Stimulated activated CD4-positive, alpha-beta T cell treated with anti-CD3 and anti-CD28 coated beads, Interleukin-15, amount 100 ng/mL, for 24 hours (primary cell): ENCODE measurements at places on chromosomes 5 and 9.
A peak's percentile ranks its signal among the peaks of the same experiment; 100 is the strongest.

- DNase-seq = no peak
These were observed 32.4 kb downstream of the RAB24 start for GRCh38 chr5:177271113-177271512.

DNA sequence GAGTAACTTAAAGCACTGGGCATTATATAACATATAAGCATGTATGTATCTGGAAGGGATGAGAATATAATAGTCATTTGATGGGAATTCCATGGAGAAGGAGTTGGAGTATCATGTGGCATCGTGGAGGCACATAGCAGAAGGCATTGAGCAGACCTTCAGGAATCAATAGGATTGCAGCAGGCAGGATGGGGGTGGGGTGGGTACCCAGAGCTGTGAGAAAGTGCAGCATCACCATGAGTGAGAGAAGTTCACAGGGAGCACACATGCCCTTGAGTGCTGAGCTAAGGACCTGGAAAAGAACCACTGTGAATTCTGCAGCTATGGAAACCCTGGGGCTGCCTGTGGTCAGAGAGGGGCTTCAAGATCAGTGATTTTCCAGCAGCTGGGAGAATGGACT is 57.3 kb downstream of the MED10 start:
- no peak for DNase-seq

- no peak for DNase-seq
These were observed 4.0 kb downstream of the VAV2 start for GRCh38 chr9:133987946-133988665.

- no peak for DNase-seq
These were observed 18.3 kb upstream of the ANKHD1 start for GRCh38 chr5:140383300-140383699.

DNA sequence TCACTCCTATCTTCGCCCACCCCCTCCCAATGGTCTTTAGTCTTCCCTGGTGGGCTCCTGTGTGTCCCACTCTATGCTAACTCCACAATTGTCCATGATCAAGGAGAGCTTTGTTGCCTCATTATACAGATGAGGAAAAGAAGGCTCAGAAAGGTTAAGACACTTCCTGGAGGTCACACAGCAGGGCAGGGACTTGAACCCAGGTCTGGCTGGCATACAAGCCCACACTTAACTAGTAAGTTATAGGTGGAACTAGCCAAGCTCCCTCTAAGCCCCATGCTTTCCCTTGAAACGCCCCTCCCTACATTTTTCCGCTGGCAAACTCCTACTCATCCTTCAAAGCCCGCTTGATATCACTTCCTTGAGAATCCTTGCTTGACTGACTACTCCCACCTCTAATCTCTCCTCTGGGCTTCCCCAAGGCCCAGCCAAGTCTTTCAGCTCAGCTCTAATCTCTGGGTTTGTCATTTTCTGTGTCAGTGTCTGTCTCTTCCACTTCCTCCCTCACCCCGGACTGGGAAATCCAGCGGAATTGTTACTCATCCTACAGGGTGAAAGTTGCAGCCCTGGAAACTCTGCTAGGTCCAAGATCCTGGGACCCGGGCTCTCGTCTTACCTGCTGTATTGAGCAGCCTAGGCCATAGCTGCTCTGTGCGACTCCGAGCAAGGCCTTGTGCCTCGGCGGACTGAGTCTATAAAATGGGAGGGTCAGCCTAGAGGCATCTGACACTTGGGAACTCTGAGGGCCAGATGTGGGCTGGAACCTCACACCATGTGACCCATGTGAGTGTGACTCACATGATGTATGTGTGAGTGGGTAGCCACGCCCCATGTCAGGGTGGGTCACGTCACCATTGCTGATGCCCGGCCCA is 144.5 kb downstream of the GAPVD1 start:
- DNase-seq = no peak

- no peak for DNase-seq
These were observed 196.9 kb downstream of the CACNA1B start for GRCh38 chr9:138074516-138074915.

- DNase-seq = no peak
These were observed 286.0 kb upstream of the TUSC1 start for GRCh38 chr9:25964239-25964638.

- DNase-seq = no peak
These were observed 65.7 kb upstream of the ATG10 start for GRCh38 chr5:81906086-81906485.

DNA sequence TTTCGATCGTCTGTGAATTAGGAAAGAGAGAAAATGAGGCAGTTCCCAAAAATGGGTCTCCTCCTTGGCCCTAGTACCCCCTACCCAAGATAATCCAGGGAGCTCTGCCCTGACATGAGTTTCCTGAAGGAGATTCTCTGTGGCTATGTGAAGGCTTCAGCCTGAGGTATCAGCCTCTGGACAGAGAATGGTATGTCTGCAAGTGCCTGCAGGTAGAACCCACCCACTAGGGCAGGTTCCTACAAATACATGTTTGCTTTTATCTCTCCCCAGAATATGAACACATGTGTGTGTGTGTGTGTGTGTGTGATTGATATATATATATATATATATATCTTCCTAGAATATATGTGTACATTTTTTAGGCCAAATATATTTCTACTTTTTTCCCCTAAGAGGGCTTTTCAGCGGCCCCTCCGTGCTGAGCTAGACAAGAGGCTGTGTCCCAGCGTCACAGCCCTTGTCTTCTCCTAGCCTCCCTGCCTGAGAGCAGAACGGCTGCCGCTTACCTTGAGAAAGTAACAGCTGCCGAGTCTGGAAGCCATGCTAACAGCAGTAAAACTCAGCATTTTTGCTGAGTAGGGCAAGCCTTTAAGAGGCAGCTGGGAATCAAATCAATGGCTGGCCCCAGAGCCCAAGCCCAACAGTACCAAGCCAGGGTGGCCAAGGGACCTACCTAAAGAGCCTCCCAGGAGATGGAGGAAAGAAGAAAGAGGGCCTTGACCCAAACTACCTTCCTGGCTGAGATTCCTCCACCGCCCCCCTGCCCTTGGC is 2.1 kb downstream of the BRINP1 start:
- DNase-seq = no peak

DNA sequence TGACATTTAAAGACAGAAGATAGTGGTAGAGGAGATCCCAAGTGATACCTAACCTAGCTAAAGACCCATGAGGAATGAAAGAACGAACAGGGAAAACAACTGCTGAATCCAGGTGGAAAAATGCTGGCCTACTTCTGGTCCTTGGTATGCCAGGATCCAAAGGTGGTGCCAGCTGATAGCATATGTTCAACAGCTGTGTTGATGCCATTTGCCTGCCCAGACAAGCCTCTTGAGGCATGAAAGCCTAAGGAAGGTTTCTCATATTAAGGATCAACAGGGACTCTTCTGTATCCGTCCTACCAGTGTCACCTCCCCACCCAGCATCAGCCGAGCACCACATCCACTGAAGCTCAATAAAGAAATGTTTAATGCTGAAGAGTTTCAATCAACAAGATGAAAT is 225.7 kb upstream of the DMRT1 start:
- DNase-seq = no peak

DNA sequence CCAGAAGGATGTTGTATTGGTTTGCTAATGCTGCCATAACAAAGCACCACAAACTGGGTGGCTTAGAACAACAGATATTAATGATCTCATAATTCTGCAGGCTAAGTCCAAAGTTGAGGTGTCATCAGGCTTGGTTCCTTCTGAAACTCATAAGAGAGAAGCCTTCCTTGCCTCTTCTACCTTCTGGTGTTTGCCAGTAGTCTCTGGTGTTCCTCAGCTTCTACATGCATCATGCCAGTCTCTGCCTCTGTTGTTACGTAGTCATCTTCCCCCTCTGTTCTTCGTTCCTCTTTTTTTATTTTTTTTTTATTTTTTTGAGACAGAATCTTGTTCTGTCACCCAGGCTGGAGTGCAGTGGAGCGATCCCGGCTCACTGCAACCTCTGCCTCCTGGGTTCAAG is 61.8 kb downstream of the LRRC70 start:
- no peak for DNase-seq

DNA sequence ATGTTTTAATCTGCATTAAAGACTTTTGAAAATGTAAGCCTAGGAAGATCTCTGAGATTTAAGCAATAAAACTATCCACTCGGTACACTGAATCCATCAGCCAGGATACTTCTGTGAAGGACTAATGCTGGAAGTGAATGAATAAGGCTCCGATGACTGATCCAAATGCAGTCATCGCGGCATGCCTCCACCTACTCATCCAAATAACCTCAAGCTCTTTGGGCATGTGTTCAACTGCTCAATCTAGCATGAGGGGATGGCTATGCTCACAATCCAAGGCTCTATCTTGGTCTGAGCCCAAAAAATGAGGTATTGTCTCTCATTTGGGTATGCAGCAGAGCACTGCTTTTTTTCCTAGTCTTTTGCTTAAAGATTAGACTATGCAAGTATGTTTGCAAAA is 19.2 kb downstream of the MARCHF3 start:
- DNase-seq = no peak

- no peak for DNase-seq
These were observed 28.0 kb downstream of the MARCHF3 start for GRCh38 chr5:127002390-127002789.

GRCh38 chr5:139765409-139766217 is 30.0 kb upstream of the PSD2 start:
- peak; percentile 88 for DNase-seq

- no peak for DNase-seq
These were observed 108.1 kb downstream of the MED27 start for GRCh38 chr9:131971482-131972074.

DNA sequence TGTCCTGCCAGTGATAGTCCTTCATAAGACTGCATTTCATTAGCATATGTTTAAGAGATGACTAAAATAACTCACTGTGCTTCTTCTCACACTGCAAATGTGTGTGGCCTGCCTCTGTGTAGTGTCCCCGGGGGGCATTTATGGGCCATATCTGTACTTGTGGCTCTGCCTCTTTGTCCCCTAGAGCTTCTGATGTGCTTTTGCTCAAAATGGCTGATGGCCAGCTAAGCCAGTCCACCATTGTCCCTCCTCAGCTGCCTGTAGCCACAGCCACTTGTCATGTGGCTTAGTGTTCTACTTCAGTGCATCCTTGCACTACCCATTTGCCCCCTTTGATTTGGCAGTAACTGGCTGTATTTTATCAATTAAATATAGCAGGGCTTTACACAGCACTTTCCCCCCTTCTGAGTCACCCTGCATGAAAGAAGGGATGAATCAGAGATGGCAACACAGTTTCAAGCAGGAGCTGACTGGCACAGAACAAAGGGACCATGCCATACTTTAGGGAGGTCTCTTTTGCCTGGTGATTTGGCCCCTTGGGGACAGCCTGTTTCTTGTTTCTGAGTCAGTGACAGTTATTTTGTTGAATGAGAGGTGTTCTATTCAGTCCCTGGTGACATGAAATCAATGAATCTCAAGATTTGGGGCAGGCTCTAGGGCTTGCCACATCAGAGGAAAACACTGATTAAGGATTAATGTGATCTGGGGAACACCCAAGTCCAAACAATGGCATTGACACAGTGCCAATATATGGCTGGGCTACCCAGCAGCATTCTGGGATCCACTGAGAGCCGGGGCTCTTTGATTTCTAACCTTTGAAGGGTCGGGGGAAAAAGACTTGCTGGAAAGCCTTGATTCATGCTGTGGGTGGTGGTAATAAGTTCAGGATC is 245.5 kb downstream of the SMARCA2 start:
- no peak for DNase-seq

DNA sequence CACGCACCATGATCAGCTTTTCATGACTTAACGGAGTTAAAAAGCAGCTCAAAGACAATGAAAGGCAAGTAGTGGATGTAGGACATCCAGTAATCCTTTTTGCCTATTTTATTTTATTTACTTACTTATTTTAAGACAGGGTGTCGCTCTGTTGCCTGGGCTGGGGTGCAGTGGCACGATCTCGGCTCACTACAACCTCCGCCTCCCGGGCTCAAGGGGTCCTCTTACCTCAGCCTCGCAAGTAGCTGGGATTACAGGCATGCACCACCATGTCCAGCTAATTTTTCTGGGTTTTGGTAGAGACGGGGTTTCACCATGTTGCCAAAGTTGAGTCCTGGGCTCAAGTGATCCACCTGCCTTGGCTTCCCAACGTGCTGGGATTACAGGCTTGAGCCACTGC is 148.9 kb downstream of the DAB2IP start:
- DNase-seq = no peak

GRCh38 chr9:118577121-118577520 is 792.1 kb downstream of the BRINP1 start:
- no peak for DNase-seq

- DNase-seq = no peak
These were observed 149.9 kb downstream of the ARSB start for GRCh38 chr5:78835176-78835575.

DNA sequence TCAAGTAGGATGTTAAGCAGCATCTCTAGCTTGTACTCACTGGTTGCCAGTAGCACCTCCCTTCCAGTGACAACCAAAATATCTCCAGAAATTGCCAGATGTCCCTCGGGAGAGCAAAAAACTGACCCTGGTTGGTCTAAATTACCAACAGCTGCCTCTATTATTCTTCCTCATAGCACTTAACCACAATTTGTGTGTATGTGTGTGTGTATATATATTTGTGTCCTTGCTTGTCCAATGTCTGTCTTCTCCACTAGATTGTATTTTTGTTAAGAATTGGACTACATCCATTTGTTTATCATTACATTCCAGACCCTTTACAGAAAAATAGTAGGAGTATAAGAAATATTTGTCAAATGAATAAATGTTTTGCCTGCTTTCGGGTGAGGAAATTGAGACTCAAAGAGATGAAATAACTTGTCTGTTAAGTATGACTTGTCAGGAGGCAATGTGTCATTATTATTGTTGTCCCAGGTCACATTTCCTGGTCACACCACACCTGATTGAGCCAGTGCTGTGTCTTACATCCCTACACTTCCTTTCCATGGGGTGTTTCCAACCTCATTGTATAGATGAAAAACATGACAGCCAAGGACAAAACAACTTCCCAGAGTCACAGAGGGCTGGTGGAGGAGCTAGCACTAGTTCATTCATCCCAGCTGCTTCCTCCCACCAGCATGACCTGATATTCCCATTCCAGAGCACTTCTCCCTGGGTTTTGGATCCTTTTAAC is 11.4 kb upstream of the GRPEL2 start:
- no peak for DNase-seq

GRCh38 chr5:40492056-40492455 is 187.7 kb upstream of the PTGER4 start:
- DNase-seq = no peak

GRCh38 chr9:107847978-107848964 is 358.7 kb upstream of the KLF4 start:
- no peak for DNase-seq

DNA sequence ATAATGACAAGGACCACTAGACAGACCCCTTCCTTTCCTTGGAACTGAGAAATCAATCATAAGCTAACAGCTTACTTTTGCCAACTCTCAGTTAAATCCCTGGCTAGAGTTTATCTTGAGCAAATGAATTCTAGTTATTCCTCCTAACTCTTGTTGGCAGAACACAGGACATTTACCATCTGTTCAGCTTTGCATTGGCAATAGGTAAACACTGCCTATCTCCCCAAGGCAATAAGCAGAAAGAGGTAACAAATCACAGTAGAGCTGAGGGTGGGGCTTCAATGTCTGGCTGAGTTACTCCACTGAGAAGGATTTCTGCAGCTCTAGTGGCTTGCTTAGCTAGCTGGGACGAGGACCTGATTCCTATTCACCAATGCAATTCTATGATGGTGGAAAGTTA is 503.3 kb upstream of the GRIA1 start:
- no peak for DNase-seq
